ENCODE measurements at places on chromosomes 7 and 10.
A peak's percentile ranks its signal among the peaks of the same experiment; 100 is the strongest.

DNA sequence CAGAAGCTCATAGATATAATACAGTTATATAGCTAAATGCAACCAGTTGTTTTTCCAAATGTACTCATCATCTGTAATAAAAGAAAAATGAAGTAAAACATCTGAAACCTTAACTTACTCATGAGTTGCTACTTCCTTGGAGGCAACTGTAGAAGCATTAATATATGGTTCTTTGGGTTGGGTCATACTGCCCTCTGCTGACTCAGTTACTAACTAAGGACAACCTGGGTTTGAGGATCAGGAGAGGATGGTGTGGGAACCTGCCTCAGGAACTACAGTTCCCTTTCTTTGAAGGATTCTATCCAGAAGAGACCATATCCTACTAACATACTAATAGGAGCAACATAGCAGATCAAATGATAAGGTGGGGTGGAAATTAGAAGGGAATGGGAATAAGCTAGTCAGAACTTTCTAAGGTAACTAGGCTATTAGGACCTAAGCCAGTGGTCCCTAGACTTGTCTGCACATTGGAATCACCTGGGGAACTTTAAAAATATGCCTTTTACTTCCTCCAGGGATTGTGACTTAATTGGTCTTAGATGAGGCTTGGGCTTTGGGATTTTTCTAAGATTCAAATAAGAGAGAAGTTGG lies 20.7 kb downstream of the COX15 start:
- DNase-seq = peak; percentile 17

DNA sequence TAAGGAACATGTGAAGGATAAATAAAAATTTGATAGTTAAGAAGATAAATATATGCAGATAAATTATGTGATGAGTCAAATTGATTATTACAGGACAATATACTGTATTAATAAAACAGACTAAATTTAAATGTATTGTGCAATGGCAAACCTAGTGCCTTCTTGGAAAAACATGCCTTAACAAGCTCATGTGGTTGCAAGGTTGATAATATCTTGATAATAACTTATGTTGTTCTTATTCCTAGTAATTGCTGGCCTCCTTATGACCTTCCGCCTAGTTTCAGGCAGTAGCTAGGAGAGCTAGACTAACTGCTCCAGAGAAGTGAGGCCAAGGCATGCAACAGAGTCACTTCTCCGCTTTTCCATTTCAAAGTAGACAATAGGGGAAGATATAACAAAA lies 7.6 kb upstream of the RAB11FIP2 start:
- DNase-seq = no peak

- no peak for DNase-seq
Measured at GRCh38 chr10:114688786-114689185, 30.7 kb upstream of the ABLIM1 start.

DNA sequence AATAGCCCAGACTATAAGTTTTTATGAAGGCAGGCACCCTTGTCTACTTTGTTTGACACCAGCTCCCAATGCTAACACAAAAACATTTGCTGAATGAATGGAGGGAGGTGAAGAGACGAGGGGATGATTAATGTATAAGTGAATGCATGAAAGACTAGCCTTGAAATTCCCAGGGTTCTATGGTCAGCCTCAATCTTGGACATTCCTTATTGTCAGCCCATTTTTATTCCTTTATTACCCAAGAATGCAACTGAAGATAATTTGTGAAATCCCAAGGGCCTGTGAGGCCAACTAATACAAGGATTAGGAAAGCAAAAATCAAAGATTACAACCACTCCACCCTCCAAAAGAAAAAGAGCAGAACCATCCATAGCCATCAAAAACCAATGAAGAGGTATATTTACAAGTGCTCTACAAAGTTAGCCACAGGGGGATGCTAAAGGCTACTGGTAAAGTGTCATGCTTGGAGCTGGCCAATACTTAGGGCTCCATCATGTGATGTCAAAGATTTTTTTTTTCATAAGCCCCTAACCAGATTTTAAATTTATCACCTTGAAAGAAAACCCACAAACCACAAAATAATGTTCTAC lies 40.0 kb upstream of the ASAH2 start:
- no peak for DNase-seq

- no peak for DNase-seq
Measured at GRCh38 chr7:73900286-73900685, 39.3 kb downstream of the TMEM270 start.

DNA sequence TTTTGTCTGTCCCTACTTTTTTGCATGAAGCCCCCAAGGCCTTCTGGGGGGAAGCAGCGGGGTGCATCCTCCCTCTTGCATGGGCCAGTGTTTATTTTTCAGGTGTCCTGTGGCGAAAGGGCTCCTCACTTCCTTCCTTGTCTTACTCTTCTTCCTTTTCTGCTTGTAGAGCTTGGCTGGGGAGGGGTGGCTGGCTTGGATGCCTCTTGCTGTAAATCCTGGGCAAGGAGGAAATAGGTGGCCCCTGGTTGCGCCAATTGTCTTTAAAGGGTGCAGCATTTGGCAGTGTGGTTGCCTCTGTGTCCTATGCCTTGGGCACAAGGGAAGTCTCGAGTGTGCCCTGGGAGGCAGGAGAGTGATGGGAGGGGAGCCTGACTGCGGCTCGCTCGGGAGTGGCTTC lies 95.0 kb downstream of the SH2D4B start:
- no peak for DNase-seq

DNA sequence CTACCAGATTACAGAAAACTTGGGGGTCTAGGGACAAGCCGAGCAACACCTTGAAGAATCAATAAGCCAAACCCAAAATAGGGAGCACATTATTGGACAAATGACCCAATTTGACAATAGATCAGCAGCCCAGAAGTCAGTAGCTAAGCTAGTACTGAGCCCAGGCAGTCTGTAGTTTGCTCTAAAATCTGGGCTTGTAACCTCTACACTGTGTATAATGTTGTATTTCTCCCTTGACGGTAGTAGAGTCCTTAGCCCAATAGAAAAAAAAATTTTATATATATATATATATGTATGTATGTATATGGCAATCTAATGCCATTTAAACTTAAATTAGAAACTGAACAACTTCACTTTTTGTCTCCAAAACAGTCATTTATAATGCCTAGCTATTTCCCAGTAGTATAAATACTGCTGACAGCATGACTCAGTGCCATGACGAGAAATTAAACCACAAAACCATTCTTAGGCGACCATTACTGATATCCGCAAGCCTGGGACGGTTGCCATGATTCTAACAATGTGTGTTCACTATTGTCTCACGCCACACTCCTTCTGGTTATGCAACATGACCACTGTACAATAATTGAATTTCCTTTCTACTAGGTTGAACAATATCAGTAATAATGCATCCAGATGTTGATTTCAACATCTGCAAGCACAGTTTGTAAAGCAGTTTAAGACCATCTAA lies 110.5 kb downstream of the IPMK start:
- DNase-seq = no peak

DNA sequence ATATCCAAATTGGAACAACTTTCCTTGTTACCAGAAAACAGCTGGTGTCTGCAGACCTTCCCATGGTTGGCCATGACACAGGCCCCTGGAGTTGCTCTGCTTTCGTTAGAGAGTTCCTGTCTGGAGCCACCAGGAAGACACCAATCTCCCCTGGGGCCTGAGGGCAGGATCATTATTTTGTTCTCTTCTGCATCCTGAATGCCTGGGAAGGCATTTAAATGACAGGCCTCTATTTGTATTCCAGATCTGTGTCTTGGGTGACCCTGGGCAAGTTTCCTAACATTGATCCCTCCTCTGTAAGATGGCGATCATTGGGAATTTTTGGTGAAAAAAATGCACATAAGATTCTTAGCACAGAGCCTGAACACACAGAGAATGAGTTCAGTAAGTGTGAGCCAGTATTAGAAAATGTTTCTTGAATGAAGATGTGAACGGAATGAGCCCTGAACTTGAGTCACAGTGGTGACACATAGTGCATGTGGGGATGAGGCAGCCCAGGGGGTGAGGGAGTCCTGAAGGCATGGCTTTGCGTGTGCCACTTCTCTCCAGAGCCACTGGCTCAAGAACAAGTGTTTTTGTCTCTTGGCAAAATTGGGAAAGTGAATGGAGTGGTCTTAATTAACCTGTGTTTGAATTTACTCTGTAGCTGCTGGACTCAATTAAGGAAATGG lies 28.4 kb downstream of the BMPER start:
- peak; percentile 70 for DNase-seq

DNA sequence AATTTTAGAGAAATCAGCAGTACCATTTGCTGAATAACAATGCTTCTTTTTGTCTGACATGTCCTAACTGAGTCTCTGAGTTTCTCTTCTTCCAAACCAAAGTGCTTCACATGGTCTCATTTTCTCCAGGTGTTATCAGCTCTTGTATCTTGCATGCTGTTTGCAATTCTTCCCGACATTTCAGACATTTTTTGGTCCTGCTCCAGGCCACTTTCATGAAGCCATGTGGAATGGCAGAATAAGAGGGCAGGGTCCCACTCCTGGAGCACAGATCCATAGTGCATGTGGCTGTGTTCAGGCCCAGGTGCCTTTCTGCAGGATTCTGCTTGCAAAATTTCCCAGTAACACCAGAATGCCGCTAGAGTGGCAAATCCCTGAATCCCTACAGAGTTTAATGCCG lies 916.2 kb downstream of the NXPH1 start:
- no peak for DNase-seq

GRCh38 chr7:20665096-20665495 lies 49.6 kb downstream of the ABCB5 start:
- no peak for DNase-seq

DNA sequence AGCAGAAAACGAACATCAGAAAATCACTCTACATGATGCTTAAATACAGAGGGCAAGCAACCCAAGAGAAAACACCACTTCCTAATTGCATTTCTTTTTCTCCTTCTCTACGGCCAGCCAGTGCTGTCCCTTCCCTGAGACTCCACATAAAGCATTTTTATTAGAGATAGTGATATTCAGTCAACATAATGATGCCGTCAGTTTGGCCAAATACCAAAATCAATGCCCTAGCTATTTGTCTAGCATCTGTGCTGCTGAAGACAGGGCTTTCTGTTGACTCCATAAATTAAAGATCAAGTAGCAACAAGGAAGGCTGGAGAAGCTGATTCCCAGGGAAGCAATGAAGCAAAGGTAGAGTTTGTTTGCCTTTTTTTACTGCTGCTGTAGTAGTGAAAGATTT lies 1024.9 kb downstream of the REEP3 start:
- DNase-seq = no peak

DNA sequence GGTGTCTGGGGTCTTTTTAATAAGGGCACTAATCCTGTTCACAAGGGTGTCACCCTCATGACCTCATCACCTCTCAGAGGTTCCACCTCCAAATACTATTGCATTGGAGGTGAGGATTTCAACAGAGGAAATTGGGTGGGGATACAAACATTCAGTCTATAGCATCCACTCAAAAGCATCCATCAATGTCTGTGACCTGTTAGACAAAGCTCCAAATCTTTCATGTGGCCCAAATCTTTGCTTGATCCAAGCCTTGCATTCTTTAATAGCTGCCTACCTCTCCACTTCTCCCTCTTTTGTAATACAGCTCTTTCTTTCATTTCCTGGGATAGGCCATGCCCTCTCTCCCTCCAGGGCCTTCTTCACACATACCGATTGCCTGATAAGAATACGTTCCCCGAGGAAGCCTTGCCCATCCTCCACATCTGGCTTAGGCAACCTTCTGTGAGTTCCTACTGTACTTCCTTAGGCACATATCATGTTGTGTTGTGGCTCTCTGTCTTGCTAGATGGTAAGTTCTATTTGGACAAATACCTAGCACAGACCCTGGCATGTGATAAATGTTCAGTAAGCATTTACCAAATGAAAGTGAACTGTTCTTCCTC lies 66.1 kb downstream of the CREM start:
- no peak for DNase-seq

- no peak for DNase-seq
Measured at GRCh38 chr10:93797825-93798224, 40.1 kb downstream of the LGI1 start.

DNA sequence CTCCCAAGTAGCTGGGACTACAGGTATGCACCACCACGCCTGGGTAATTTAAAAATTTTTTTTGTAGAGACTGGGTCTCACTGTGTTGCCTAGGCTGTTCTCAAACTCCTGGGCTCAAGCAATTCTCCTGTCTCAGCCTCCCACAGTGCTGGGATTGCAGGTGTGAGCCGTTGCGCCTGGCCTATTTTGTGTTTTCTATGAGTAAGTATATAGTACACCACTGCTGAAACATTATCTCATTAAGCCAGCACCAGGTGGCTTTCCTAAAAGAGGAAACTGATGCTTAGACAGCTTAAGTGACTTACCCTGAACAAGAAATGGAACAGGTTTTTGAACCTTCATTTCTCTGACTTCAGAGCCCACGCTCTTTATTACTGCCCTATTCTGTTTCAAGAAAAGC lies 7.8 kb upstream of the PTPN12 start:
- DNase-seq = no peak

GRCh38 chr7:2165610-2166594 lies 66.8 kb downstream of the MAD1L1 start:
- DNase-seq = no peak

DNA sequence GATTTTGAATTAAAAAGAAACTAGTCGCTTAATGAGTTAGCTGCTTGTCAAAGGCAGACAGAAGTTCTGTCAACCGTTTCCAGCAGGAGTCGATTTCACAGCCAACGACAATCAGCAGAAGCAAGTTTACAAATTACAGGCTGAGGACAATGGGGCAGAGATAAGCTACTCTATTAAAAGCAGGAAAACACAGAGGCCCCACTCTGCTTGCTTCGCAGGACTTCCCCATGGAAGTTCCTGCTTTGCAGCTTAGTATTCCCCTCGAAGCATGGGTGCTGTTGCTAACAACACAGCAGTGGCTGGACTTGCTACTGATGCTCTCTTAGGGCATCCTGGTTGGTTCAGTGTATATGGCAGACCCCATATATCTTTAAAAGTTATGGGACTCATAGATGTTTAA lies 50.8 kb upstream of the KLF6 start:
- DNase-seq = no peak

DNA sequence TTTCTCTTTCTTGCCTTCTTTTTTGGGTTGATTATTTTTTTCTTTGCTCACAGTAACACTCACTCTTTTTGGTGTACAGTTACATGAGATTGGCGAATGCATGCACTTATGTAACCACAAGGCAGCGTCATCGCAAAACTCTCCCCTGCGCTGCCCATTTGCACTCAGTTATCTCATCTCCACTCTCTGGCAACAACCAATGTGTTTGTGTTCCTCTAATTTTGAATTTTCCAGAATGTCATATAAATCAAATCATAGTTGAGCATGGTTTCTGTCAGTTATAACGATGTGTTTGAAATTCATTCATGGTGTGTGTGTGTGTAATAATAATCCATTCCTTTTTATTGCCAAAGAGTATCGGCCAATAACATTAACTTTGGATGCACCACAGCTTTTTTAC lies 23.0 kb upstream of the IGFBP3 start:
- no peak for DNase-seq

GRCh38 chr10:126214021-126214420 lies 174.3 kb downstream of the ADAM12 start:
- DNase-seq = no peak

- DNase-seq = no peak
Measured at GRCh38 chr10:46282842-46283574, 3.8 kb upstream of the ANTXRL start.

GRCh38 chr10:101258179-101258885 lies 29.1 kb upstream of the LBX1 start:
- DNase-seq = no peak

Measured in Panc1 (cell line).